ENCODE measurements at places on chromosomes 12 and 14. TPM values are rescaled to one million over a fixed set of nuclear protein-coding genes. Genes with fewer than 3 reads are reported as not detected.

ZFYVE21 gene
- 41.7 TPM for polyA plus RNA-seq

OAS1 gene
- 109 TPM for polyA plus RNA-seq

DNA sequence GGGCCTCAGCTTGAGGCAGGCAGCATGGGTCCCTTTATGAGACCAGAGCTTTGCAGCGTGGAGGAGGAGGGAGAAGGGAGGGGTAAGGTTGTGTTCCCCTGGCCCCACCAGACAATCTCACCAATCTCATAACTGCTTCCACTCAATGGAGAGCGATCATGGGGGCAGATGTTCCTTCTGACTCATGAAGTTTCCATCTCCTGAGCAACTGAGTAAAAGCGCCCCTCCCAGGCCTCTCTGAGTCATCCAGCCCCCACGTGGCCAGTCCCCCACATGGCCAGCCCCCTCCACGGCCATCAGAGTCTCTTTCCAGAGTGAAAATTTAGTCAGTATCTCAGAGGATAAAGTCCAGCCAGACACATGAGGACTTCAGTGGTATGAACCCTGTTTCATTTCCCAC, 39.2 kb upstream of the PLXNC1 start:
- H3K27me3 ChIP-seq = no peaks in the 10 kb centered on the region
- H3K27ac ChIP-seq = no peak overlapping the region
- no peaks in the 10 kb centered on the region for H3K36me3 ChIP-seq
- H3K4me3 ChIP-seq = no peak overlapping the region
- no peak for DNase-seq
- H3K4me1 ChIP-seq = no peaks in the 10 kb centered on the region

DNA sequence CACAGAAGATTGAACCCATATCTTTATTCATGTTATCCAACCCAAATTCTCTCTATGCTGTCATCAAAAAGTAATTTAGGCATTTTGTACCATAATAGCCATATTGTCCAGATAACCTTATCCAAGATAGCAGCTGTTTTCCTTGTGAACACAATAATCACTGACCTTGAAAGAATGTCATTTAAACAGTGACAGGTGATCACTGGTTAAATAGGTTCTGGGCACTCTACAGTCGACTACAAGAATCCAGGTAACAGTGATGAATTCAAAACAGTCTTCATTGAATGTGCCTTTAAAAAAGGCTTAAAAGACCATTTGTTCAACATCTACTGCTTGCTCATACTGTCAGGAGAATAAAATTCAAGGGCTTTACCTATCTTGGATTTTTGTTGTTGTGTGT, 4.6 kb upstream of the SPX start:
- no peak for DNase-seq
- H3K27me3 ChIP-seq = no peaks in the 10 kb centered on the region
- H3K4me3 ChIP-seq = no peak overlapping the region
- H3K4me1 ChIP-seq = no peaks in the 10 kb centered on the region
- H3K27ac ChIP-seq = no peak overlapping the region
- no peaks in the 10 kb centered on the region for H3K36me3 ChIP-seq

KCNC2 gene
- not detected for polyA plus RNA-seq

DNA sequence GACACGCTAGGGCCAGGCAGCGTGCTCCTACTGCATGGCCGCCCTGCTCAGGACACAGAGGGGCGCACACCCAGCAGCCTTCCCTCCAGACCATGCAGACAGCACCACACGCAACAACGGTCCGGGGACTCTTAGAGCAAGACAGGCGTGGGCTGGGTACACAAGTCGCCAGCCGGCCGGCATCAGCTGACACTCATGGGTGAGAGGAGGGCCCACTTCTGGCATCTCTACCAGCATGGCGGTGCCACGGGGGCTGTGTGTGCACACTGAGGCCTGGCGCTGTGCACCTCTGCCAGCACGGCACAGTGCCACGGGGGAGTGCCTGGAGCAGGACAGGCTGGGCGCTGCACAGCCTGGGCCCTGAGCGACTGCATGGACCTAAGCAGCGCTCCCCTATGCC, 6.7 kb upstream of the BTBD6 start:
- no peaks in the 10 kb centered on the region for H3K4me1 ChIP-seq
- no peaks in the 10 kb centered on the region for H3K36me3 ChIP-seq
- H3K4me3 ChIP-seq = no peak overlapping the region

GRCh38 chr14:103973354-103973753, 31.0 kb upstream of the RD3L start:
- no peak overlapping the region for H3K4me3 ChIP-seq
- DNase-seq = no peak
- no peaks in the 10 kb centered on the region for H3K36me3 ChIP-seq
- H3K27me3 ChIP-seq = no peaks in the 10 kb centered on the region

CCDC198 gene
- polyA plus RNA-seq = not detected

- H3K36me3 ChIP-seq = no peaks in the 10 kb centered on the region
- H3K4me1 ChIP-seq = peaks cover 17% of the 10 kb centered on the region
- H3K27me3 ChIP-seq = no peaks in the 10 kb centered on the region
- no peak overlapping the region for H3K27ac ChIP-seq
- no peak overlapping the region for H3K4me3 ChIP-seq
Measured at GRCh38 chr12:52686756-52687487, 6.7 kb upstream of the KRT1 start.

KRT3 gene
- not detected for polyA plus RNA-seq

FIGNL2 gene
- polyA plus RNA-seq = not detected
